ENCODE measurements at places on chromosomes 3 and 15.

GRCh38 chr3:134445636-134446035 lies 40.1 kb downstream of the ANAPC13 start:
- DNase-seq: no peak

DNA sequence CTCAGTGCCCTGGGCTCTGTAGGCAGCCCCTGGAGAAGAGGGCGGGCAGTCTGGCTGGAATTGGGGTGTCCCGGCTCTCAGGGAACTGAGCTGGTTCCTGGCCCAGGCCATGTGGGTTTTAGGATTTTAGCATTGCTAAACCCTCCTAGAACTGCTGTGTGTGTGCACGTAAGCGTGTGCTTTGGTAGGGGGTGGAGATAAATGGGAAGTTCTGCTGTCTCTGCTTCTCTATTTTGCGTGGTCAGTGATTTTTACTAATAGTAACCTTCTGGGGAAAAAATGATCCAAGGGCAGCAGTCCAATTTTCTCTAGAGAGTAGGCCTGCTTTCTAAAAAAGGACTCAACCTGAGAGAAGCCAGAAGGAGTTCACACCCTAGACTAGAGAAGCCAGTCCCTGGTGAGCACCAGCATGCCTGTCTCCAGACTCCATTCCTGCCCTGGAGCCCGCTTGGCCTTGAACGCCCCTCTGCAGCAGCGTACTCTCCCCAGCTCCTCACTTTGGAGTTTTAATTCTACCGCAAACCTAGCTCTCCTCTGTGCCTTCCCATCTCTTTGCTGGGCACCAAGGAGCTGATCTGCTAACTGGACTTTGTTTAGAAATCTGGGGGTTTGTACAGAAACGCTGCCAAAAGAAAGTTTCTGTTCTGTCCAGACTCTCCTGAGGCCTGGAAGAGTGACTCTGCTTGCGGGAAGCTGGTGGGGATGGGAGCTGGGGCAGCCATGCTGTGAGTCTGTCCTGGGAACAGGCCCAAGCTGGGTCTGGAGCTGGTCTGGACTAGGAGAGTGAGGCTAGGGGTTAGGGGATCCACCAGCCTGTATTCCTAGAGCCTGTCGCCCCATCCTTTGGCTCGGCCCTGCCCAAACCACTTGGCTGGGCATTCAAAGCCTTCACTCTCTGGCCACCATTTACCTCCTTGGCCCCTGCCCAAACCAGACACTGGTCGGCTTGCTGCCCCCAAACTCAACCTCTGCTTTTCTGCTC lies 19.7 kb downstream of the CORO2B start:
- DNase-seq: no peak

GRCh38 chr3:50428007-50428633 lies 68.8 kb upstream of the TMEM115 start:
- DNase-seq: peak; percentile 34

- no peak for DNase-seq
Measured at GRCh38 chr15:74884428-74885223, 5.2 kb upstream of the MPI start.

DNA sequence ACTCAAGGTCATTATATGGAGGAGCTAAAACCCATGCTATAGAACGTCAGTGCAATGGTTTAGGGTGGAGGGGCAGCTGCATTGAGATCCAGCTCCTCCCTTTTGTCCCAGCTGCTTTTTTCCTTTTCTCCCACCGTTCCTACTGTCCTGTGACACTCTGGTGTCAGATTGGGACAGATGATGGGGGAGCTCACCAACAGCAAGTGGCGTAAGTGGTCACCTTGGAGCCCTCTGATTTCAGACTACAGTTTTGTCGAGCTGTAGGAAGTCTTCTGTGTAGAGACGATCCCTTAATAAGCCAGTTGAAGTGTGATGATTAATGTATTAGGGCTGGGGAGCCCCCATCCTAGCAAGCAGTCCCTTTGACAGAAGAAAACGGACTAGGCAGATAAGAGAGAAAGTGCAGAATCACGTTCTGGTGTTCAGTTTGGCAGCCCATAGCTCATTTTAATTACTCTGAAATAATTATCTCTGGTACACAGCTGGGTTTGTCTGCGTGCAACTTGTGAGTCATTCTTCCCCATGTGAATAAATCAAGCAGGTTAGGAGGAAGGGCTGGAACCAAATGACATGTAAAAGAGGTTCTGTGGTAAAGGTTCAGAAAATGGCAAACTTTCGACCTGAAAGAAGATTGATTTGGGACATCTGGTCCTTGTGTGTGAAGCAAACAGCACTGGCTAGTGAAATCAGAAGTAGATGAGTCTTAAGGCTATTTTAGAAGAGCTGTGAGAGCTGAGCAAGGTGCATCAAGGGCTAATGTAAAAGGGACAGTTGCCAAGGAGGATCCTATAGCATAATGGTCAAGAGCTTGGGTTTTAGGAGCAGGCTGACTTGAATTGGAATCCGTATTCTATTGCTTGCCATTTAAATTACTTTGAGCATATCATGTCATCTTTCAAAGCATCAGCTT lies 241.4 kb downstream of the EDEM1 start:
- DNase-seq: peak; percentile 50

- DNase-seq: no peak
Measured at GRCh38 chr15:70240082-70240481, 142.4 kb upstream of the TLE3 start.

- no peak for DNase-seq
Measured at GRCh38 chr3:118101891-118102290, 932.8 kb downstream of the IGSF11 start.
